ENCODE measurements at places on chromosomes 1 and 21.

GRCh38 chr1:165737196-165737595 lies 31.5 kb downstream of the TMCO1 start:
- DNase-seq, result no peak

GRCh38 chr1:41537788-41538351 lies 53.4 kb upstream of the EDN2 start:
- no peak for DNase-seq

GRCh38 chr1:61012341-61012761 lies 70.0 kb upstream of the NFIA start:
- no peak for DNase-seq

- peak; percentile 79 for DNase-seq
These were observed 9.1 kb upstream of the SYTL1 start for GRCh38 chr1:27332536-27333281.

- DNase-seq, result peak; percentile 47
These were observed at the start of gene TNFRSF14 for GRCh38 chr1:2556277-2556677. Gene TNFRSF14 (plus strand): TSS chr1:2556371. CDS start chr1:2556665, 294 bp downstream.

- no peak for DNase-seq
These were observed 27.9 kb downstream of the TNFRSF1B start for GRCh38 chr1:12194666-12195216.

DNA sequence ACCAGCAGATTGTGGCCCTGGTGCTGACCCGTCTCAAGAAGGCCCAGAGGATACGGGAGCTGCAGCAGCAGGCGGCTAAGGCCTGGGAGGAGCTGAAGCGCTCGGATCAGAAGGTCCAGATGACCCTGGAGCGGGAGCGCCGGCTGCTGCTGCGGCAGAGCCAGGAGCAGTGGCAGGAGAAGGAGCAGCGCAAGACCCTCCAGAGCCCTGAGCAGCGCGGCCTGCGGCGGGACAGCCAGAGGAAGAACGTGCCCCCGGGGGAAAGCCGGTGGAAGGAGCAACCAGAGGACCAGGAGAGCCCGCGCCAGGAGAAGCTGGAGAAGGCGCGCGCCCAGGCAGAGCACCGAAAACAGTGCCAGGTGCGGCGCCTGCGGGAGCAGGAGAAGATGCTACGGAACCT lies 1.0 kb downstream of the CCDC185 start:
- DNase-seq, result no peak

DNA sequence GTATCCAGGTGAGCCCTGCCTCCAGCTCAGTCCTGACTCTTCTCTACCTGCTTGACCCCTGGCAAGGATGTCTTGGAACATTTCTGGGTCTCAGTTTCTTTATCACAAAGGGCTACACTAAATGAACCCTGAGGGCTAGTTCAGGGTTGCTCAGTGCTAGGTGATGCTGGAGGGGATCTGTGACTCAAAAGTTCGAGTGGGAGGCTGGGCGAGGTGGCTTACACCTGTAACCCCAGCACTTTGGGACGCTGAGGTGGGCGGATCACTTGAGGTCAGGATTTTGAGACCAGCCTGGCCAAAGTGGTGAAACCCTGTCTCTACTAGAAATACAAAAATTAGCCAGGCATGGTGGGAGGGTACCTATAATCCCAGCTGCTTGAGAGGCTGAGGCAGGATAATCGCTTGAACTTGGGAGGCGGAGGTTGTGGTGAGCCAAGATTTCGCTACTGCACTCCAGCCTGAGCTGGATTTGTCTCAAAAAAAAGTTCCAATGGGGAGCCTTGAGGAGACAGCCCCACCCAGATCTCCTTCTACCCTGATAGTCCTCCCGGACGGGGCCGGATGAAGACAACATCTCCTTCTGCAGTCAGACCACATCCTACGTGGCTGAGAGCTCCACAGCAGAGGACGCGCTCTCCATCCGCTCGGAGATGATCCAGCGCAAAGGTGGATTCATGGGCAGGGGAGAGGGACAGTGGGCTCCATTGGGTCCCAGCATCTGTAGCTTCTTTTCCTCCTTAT lies 48.9 kb downstream of the YARS1 start:
- no peak for DNase-seq

DNA sequence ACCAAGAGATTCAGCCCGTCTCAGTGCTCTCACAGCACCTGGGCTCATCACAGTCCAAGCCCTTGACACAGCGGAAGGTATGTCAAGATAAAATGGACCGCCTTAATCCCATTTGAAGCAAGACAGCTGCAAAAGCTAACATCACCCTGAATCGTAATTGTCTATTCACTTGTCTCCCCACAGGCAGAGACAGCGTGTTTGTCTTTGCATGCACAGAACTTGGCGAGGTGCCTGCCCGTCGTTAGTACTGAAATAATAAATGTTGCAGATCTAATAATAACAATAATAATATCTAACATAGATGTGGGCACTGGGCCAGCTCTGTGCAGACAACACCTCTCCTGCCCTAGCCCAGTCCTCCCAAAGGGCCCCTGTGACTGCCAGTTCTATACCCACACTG lies 271.7 kb downstream of the NPHP4 start:
- DNase-seq, result no peak

- DNase-seq, result no peak
These were observed 25.3 kb upstream of the SIPA1L2 start for GRCh38 chr1:232655028-232655745.

DNA sequence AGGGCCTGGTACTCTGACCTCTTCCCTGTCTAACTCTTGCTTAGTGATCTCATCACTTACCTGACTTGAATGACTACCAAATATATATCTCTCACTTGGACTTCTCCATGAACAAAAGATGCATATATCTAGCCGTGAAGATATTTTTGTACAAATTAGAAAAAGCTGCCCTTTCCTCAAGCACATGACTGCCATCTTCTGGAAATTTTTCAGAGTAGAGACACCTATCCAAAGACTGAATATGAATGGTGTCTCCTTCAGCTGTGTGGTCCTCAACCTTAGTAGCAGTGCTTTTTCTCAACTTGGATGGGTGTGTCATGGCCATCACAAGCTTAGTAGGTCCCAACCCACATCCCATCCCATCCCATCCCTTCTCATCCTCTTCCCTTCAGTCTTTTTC lies 142.3 kb downstream of the DNM3 start:
- no peak for DNase-seq

- DNase-seq, result peak; percentile 34
These were observed 4.8 kb downstream of the DCAF8 start for GRCh38 chr1:160257411-160258015.

- no peak for DNase-seq
These were observed 34.7 kb downstream of the PTPRU start for GRCh38 chr1:29270929-29271521.

- DNase-seq, result no peak
These were observed 83.9 kb upstream of the SGIP1 start for GRCh38 chr1:66450043-66450514.

DNA sequence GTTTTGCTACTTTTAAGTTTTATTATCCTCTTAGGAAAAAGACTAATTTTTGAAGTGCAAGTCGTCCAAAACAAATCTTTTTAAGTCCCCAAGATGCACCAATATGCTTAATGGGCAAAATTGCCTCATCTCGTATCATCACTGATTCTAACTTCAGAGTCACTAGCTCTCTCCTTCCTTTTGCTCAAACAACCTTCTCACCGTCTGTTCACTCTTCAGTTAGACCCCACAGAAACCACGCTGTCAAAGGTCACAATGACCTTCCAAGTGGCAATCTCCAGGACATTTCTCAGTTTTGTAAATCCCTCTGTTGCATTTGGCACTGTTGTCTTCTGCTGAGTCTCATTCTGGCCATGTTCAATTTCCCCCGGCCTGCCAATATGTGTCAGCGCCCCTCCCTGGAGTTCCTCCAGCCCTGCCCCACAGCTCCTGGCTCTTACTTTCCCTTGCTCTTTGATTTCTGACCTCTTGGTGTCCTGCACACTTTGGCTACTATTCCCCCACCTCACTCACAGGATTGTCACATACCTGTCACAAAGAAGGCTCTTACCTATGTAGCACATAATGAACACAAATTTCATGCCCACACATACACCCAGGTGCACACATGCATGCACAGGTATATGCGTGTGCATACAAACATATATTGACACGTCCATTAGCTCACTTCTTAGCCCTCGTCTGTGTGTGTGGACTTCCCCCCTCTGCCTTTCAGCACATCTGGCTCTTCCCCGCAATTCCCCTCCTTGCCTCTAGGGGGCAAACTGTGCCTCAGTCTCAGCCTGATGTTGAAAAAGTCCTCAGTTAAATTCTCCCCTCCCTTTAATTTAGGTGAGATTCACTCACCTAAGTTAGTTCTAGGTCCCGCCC lies 354.0 kb upstream of the DUSP10 start:
- peak; percentile 51 for DNase-seq

DNA sequence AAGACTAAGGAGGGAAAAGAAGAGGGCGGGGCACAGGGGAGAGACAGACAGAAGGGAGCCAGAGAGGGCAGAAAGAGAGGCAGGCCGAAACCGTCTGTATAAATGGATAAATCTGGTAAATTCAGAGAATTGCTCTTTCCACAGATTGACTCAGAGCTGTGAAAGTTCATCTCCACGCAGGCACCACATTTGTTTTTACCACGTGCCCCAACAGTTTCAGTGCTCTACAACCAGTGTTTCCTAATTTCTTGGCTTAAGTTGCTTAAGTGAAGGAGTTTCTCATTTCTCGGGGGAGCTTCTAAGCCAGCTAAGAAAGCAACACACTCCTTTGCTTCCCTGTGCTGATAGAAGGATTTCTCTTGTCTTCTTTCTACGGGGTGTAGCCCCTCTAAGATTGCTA lies 87.1 kb downstream of the ENAH start:
- no peak for DNase-seq

- peak; percentile 50 for DNase-seq
These were observed 633 bp downstream of the THEMIS2 start for GRCh38 chr1:27872802-27873551.

- DNase-seq, result no peak
These were observed 56.5 kb upstream of the CTPS1 start for GRCh38 chr1:40922969-40923368.

GRCh38 chr1:179295164-179295755 lies 1.7 kb downstream of the SOAT1 start:
- DNase-seq, result no peak

GRCh38 chr1:205488074-205488723 lies 16.3 kb upstream of the CDK18 start:
- peak; percentile 89 for DNase-seq

DNA sequence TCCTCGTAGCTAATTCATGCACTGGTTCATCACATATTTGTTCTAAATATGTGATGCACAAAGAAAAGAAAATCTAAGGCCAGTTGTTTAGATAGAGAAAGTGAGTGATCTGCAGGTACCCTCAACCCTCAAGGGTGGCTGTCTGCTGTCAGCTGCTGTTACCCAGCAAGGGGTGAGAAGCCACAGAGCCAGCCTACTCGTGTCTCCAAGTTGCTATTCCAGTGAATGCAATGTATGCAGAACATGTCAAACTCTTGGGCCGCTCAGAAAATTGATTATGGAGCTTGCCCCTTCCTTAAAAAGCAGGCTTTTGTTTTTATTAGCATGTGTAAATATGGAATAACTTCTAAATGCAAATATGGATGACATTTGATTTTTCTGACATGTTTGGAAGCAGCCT lies 336.3 kb upstream of the ST6GALNAC5 start:
- no peak for DNase-seq

DNA sequence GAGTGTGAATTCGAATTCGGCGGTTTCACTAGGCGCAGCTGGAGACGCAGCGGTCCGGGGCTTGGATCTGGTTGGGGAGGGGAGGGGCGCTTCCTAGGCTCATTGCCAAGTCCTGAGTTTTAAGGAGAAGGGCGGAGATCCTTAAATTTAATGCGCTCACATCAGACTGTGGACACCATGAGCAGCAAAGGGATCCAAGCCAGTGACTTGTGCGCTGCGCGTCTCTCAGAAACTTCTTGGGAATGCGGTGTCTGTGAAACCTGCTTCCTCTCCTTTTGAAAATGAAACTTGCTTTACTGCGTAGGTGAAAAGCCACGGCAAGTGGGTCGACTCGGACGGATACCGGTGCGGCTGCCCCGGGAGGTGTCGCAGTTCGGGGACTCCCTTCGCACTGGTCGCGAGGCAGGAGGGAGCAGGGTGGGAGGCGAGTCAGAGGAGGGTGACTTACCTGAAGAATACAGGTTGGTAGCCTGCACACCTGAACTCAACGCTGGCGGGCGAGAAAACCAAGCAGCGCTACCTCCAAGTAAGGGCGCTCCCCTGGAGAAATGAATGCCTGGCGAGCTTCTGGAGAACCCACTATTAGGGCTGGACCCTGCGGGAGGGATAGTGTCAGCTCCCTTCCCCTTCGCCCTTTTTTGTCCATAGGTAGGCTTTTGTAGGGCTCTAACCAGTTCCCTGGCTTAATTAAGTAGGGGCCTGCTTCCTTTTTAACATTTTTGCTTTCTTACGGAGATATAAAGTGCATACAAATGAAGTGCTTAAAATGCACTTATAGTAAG lies 992 bp downstream of the TENT5C start:
- DNase-seq, result peak; percentile 46

- DNase-seq, result peak; percentile 21
These were observed 48.5 kb downstream of the NR5A2 start for GRCh38 chr1:200075938-200076546.

DNA sequence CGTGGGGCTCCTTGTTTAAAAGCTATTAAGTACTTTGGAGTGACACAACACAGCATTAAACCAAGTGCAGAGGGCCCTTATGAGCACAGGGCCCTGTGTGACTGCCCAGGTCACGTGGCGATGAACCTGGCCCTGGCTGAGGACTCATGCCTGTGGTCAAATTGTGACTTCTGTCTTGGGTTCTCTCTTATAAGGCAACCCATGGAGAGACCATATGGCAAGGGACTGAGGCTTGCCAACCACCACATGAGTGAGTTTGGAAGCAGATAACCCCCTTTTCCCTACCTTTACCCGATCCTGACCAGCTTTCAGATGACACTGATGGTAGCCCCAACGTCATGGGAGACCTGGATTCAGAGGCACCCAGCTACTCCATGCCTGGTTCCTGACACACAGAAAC lies 140.5 kb downstream of the ZBTB18 start:
- DNase-seq, result no peak

- no peak for DNase-seq
These were observed 8.0 kb upstream of the MACF1 start for GRCh38 chr1:39196244-39197215.

GRCh38 chr1:71593523-71593922 lies 512.7 kb upstream of the ZRANB2 start:
- peak; percentile 31 for DNase-seq

- DNase-seq, result peak; percentile 66
These were observed 3.3 kb downstream of the CASZ1 start for GRCh38 chr1:10793129-10793651.

DNA sequence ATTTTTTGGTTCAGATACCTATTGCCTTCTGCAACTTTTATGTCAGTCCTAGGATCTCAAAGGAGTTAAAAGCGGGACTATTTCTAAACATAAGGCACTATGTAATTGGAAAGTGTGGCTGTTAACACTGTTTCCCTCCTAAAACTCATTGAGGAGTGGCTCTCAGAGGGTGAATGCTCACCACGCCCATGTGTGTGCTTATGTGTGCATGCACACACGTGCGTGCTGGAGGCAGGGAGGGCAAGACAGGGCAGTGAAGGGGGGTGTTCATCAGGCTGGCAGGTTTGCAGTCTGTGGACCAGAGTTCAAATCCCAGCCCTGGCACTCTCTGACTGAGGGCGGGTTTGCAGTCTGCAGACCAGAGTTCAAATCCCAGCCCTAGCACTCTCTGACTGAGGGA lies 22.4 kb downstream of the KCNAB2 start:
- DNase-seq, result no peak

Data from neural progenitor cell (in vitro differentiated cells).